ENCODE measurements at places on chromosomes 11 and 22.

DNA sequence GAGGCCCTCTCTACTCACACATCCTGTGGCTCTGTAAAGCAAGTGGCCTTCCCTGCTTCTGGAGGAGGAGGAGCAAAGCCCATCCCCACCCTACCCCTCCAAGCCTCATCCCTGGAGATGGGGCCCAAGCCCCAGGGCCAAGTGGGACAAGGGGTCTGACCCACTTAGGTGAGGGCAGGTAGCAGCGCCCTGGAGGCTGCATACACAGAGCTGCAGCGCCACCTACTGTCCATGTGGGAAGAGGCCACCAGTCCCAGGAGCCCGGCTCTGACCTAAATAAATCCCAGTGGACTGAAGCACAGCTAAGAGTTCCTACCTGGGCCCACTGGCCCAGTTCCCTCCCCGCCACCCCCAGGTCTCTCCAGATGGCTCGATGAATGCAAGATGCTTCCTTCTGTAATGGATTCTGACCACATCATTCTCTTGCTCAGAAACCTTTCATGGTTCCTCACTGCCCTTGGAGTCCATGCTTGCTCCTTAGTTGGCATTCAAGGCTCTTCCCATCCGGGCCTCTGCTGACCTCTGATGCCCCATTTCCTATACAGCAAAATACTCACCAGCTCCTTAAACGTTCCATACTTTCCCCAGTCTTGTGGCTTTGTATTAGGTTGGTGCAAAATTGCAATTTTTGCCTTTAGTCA, 62.1 kb downstream of the THAP12 start:
- DNase-seq = peak; percentile 92

GRCh38 chr11:10326012-10326964, 21.4 kb downstream of the ADM start:
- DNase-seq = no peak

DNA sequence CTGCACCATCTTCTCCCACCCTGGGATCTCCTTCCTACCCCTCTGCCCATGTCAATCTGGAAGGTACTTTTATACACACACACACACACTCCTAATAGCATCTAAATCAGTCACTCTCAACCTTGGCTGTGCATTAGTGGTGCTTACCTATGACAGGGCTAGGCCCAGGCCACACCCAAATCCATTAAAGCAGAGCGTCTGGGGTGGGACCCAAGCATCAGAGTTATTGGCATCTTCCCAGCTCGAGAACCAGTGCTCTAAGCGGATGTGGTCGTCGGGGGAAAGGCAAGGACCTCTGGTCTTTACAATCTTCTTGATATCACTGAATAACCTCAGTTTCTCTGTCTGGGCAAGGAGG, 194.6 kb downstream of the TRIM29 start:
- no peak for DNase-seq

GRCh38 chr11:6746086-6746618, 25.6 kb downstream of the OR2AG2 start:
- DNase-seq = peak; percentile 67

GRCh38 chr11:121829159-121829643, 286.8 kb downstream of the BLID start:
- no peak for DNase-seq

- DNase-seq = peak; percentile 21
Observed at GRCh38 chr11:116224154-116224888, 548.5 kb downstream of the BUD13 start.

- DNase-seq = no peak
Observed at GRCh38 chr22:20439556-20439927, 1.9 kb upstream of the SCARF2 start.

DNA sequence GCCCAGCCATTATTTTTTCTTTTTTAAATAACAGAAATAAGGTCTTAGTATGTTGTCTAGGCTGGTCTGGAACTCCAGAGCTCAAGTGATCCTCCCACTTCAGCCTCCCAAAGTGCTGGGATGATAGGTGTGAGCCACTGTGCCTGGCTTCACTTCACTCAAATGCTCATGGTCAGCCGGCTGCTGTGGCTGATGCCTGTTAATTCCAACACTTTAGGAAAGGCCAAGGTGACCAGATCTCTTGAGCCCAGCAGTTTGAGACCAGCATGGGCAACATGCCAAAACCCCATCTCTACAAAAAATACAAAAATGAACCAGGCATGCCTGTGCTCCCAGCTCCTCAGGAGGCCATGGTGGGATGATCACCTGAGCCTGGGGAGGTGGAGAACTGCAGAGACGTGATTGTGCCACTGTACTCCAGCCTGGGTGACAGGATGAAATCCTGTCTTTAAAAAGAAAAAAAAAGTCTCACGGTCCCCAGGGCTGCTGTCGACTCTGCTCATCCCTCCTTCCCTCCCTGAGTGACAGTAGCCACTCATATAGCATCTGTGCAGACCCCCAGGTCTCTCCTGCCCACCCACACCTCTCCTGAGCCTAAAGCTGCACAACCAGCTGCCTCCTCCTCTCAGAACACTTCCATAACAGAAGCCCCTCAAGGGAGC, 3.6 kb downstream of the YDJC start:
- no peak for DNase-seq

GRCh38 chr11:74725701-74726100, 5.5 kb downstream of the CHRDL2 start:
- no peak for DNase-seq

- DNase-seq = no peak
Observed at GRCh38 chr22:44358709-44359440, 46.1 kb upstream of the SHISAL1 start.

DNA sequence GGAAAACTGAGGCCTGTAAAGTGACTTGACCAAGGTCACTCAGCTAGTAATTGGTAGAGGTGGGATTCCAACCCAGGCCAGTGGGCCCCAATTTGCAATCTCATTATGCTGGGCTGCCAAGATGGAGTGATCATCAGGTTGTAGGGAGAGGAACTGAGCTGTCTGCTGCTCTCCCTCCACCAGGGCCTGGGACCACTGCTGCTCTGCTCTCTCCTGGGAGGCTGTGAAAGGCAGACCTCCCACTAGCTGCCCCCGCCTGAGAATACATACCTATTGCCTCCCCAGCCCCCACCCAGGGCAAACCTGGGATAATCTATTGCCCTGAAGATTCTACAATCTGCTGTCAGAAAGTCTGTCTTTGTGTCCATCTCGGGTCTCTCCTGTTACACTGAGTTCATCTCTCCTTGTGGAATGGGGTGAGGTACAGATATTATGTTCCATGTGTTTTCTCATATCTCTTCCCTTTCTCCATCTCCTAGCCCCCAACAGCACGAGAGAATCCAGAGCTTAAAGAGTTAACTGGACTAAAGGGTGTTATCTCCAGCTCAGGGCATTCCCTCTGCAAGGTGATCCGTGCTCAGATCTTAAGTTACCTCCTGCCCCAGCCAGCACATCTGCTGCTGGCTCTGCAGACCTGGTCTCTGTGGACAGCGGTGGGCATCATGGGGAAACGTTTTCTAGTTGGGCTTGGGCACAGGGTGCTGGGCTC, 5.6 kb downstream of the NECTIN1 start:
- DNase-seq = no peak

GRCh38 chr11:70064726-70065317, 13.3 kb upstream of the ANO1 start:
- no peak for DNase-seq

GRCh38 chr11:121448011-121448410, 4.1 kb upstream of the SORL1 start:
- no peak for DNase-seq

DNA sequence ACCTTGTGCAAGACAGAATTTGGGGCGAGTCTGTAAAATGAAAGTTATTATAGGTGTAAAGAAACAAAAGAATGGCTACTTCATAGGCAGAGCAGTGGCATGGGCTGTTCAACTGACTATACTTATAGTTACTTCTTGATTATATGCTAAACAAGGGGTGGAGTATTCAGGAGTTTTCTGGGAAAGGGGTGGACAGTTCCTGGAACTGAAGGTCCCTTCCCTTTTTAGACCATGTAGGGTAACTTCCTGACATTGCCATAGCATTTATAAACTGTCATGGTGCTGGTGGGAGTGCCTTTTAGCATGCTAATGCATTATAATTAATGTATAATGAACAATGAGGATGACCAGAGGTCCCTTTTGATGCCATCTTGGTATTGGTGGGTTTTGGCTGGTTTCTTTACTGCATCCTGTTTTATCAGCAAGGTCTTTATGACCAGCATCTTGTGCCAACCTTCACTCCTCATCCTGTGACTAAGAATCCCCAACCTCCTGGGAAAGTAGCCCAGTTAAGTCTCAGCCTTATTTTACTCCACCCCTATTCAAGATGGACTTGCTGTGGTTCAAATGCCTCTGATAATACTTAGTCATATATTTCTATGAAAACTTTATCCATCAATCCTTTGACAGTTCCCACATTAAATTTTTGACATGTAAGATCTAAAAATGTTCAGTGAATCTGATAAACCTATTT, 118.6 kb downstream of the ARHGAP42 start:
- DNase-seq = no peak

DNA sequence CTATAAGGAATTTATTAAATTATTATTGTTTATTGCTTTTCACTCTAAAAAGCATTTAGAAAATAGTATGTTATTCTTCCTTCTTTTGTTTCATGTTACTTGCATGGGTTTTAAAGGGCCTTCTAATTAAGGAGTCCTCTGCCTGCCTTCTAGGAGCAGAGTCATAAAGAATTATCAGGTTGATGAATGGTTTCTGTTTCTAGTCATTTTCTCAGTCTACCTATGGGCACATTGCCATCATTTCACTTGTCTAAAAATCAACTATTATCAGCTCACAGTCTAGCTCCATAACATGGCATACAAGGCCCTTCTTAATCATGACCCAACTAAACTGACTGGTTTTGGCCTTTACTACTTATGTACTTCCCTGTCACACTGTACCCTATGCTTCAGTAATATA, 16.2 kb downstream of the DYNC2H1 start:
- no peak for DNase-seq

- DNase-seq = peak; percentile 37
Observed at GRCh38 chr11:64185175-64185692, 737 bp upstream of the STIP1 start.

DNA sequence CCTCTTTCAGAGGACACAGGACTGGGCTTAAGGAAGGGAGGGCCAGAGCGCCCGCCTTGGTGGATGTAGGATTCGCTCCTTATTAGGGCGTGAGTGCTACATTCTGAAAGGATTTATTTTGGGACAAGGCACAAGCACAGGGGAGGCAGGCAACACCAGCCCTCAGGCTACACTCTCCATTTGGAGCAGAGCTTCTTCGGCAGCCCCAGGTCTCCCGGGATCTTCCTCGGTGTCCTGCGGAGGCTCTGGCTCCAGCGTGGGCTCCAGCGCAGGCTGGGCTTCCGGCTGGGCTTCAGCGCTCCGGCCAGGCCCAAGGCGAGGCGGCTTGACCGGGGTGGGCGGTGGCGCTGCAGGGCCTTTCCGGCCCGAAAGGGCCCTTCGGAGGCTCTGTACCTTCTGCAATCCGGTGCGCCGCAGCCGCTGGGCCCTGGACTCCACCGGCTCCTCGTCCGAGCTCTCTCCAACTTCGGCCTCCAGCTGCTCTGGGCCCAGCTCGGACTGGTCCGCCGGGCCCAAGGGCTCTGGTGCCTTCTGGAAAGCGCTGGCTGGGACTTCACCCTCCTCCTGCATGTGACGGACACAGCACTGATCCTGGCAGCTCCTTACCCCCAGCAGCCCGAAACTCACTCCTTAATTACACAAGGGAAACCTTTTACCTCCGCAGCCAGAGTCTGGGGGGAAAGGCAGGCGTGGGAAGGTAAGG, 1.1 kb downstream of the CAVIN3 start:
- DNase-seq = no peak

- DNase-seq = no peak
Observed at GRCh38 chr11:132361011-132361550, 990.7 kb downstream of the NTM start.

- DNase-seq = no peak
Observed at GRCh38 chr11:126918556-126918955, 82.0 kb downstream of the KIRREL3 start.

- DNase-seq = no peak
Observed at GRCh38 chr11:13667245-13667644, 1.2 kb upstream of the FAR1 start.

DNA sequence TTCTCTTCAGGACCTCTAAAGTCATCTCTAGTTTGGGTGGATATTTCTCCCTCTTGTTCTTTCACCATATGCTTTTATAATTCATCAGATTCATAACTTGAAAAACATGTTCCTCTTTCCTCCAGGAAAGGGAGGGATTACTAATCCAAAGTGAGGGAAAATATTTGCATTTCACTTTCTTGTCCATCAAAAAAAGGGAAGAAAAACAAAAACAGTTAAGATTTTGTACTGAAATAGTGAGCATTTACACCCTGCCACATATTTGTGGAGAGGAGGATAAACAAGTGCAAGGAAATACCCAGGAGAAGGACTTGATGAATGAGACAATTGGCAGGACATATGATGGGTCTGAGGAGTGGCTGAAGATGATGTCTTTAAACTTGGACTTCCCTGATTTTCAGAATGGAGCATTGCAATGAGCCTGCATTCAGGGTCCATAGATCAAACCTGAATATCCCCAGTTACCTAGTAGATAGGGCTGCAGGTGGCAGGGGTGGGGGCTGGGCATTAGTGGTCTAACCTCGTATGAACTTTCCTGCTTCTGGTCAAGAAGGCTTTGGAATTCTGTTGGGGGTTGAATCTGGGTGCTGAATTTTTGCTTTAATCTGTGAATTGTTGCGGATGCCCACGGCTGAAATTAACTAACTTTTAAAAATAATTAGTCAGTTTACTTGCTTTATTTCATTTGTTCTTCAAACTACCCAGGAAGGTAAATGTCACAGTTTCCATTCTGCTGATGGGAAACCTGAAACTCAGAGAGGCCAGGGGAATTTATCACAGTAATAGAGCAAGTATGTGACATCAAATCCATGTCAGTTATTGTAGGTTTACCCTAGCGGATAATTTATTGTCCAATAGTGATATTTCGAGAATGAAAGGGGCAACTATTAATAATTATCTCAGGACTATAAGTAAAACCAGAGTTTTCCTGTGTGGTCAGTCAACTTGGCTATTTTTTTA, 36.9 kb upstream of the TMEM123 start:
- DNase-seq = no peak

DNA sequence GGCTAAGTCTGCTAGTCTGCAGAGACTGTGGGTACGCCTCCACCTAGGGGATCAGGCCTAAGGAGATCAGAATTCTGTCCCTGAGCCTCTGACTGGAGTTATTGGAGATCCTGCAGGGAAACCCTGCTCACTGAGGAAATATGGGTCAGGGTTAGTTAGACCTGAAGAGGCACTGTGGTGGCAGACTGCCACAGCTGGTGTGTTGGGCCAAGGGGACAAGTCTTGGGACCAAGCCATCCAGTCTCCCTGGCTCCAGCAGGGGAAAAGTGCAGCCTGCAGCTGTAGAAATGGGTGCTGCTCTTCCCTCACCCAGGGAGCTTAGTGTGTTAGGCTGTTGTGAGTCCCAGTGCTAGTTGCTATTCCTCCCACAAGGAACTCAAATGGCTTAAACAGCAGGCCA, 334.8 kb upstream of the LARGE1 start:
- no peak for DNase-seq
